ENCODE measurements at places on chromosomes 1 and 21. TPM values are rescaled to one million over a fixed set of nuclear protein-coding genes. Genes with fewer than 3 reads are reported as not detected.

DNA sequence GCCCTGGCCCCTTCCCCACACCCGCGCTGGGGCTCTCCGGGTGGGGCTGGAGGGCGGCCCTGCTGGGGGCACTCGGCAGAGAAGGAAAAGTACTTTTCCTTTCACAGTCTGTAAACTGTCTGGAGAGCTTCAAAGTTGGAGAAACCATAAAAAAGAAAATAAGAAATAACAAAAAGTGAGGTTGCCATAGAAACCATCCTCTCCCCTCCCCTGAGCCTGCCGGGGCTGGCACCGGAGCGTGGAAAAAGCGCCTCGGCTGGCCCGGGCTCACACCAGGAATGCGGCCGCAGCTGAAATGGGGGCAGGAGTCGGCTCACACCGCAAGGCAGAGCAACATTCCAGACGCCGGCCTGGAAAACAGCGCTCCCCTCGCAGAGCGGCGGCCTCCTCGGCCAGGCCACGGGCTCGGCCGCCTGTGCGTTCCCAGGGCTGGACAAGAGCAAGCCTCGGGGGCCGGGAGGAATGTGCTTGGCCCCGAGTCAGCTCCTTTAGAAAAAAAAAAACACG is 69.2 kb downstream of the MORN1 start:
- no peaks in the 10 kb centered on the region for H3K36me3 ChIP-seq
- H3K27me3 ChIP-seq: no peaks in the 10 kb centered on the region
- H3K4me3 ChIP-seq: peak overlapping the region; percentile 10
- H3K27ac ChIP-seq: peak overlapping the region; percentile 87

- H3K36me3 ChIP-seq: no peaks in the 10 kb centered on the region
- no peaks in the 10 kb centered on the region for H3K4me1 ChIP-seq
- DNase-seq: no peak
- H3K27ac ChIP-seq: no peak overlapping the region
- no peaks in the 10 kb centered on the region for H3K27me3 ChIP-seq
- no peak overlapping the region for H3K4me3 ChIP-seq
Observed at GRCh38 chr1:67890857-67891256, 57.6 kb upstream of the GNG12 start.

The PCBP3 gene
- total RNA-seq: 4.5 TPM

GRCh38 chr1:241810769-241811405 is 37.1 kb upstream of the EXO1 start:
- no peak for DNase-seq
- H3K4me1 ChIP-seq: no peaks in the 10 kb centered on the region

GRCh38 chr21:25568246-25568645 is 39.0 kb downstream of the MRPL39 start:
- peak overlapping the region; percentile 4 for H3K27ac ChIP-seq
- no peaks in the 10 kb centered on the region for H3K27me3 ChIP-seq
- H3K4me3 ChIP-seq: no peak overlapping the region

The TTC39A gene
- total RNA-seq: 34.9 TPM

- H3K27ac ChIP-seq: peak overlapping the region; percentile 74
- H3K4me3 ChIP-seq: no peak overlapping the region
- peaks cover 62% of the 10 kb centered on the region for H3K4me1 ChIP-seq
- no peaks in the 10 kb centered on the region for H3K36me3 ChIP-seq
Observed at GRCh38 chr1:9375912-9376311, 83.2 kb downstream of the SPSB1 start.

Measured in lower lobe of right lung (tissue), 2 donors.